Frontal cortex (tissue), 4 donors: ENCODE measurements at places on chromosomes 1 and 21. TPM values are rescaled to one million over a fixed set of nuclear protein-coding genes. Genes with fewer than 3 reads are reported as not detected.

C4BPA gene
- not detected for total RNA-seq

- no peak for DNase-seq
Measured at GRCh38 chr1:67683766-67684525, 1.1 kb upstream of the GADD45A start.

- DNase-seq, result no peak
Measured at GRCh38 chr1:181148636-181149035, 60.1 kb downstream of the IER5 start.

DNA sequence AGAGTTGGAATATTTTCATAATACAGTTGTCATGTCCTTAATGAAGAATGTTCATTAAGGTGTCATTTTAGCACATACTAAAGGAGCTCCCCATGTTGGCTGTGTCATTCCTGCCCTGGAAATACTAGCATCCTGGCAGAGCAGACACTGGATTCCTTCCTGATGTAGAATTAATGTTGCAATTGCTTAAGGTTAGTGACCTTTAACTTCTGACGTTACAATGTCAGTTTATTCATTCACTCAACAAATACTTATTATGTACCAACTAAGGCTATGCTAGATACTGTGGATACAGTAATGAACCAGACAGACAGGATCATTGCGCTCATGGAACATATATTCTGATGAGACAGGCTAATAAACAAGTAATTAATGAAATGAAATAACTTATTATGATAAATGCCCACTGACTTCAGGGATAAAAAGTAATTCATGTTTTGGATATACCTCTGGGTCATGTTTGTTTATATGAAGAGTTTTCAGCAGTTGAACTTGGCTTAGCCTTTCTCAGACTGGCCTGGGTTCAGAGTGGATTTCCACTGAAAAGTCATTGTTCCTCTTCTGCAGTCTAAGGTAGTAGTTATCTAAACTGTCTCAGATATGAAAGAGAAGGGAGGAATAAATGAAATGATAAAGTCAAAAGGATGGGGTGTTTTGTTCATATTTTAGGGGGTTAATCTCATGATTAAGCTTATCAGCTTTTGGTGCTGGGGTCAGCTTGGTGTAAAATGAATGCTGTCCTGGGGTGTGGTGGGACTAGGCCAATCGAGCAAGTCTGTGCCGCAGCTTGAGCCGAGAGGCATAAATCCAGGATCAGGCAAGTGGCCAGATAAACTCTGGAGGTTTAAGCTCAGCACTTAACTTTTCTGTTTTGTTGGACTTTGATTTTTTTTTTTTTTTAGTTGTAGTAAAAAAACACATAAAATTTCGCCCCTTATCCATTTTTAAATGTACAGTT, 43.3 kb upstream of the KCNQ4 start:
- DNase-seq, result no peak

GRCh38 chr1:13694886-13695684, 4.9 kb upstream of the PRDM2 start:
- no peak for DNase-seq

DNA sequence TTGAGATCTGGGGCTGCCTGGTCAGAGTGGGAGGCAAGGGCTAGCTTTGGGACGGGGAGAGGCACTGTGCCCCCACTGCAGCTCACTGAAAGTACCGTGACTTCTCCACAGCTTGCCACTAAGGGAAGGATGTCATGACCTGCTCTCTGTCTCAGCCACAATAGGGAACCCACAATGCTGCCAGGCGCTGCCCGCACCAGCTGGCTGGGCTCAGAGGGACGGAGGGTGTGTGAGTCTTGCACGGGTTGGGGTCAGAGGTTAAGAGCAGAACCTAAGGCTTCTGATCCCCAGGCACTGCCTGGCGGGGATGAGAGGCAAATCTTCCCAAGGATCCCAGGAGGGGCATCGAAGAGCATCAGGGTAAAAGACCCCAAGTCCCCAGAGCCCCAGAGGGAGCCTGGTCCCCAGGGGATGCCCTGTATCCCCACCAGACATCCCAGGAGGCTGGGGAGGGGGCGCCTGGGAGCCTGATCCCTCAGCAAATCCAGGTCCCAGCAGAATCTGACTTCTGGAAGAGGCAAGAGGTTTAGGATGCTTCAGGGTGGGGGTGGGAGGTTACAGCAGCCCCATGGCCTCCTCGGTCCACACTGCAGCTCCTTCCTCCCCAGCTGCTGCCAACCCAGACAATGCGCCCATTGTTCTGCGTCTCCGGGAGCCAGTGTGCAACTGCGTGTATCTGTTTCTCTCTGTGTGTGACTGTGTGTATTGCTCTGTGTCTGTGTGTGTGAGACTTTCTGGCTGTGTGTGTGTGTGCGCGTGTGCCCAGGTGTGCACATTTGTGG, 2.0 kb upstream of the MARCKSL1 start:
- no peak for DNase-seq

DNA sequence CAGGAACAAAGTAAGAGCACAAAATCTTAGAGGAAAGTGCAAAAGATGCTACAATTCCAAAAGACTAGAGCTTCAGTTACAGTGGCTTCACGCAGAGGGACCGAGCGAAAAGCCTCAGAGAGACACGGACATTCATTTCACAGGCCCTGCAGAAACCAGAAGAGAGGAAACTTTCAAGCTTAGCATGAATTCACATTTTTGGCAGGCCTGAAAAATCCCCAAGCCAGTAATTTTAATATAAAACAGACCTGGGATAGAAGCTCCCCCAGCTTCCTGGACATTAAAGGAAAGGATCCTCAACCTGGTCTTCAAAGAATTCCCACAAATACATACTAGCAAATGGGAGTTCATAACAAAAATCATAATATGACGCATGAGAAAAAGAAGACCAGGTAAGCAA, 66.2 kb downstream of the HSF2BP start:
- no peak for DNase-seq

GRCh38 chr1:225412803-225413351, 15.0 kb downstream of the LBR start:
- DNase-seq, result no peak

- no peak for DNase-seq
Measured at GRCh38 chr1:234478152-234478480, 863 bp downstream of the TARBP1 start.

GRCh38 chr1:36400825-36401601, 3.3 kb upstream of the LSM10 start:
- DNase-seq, result no peak

- DNase-seq, result no peak
Measured at GRCh38 chr1:204292740-204293139, 67.0 kb downstream of the PLEKHA6 start.

DNA sequence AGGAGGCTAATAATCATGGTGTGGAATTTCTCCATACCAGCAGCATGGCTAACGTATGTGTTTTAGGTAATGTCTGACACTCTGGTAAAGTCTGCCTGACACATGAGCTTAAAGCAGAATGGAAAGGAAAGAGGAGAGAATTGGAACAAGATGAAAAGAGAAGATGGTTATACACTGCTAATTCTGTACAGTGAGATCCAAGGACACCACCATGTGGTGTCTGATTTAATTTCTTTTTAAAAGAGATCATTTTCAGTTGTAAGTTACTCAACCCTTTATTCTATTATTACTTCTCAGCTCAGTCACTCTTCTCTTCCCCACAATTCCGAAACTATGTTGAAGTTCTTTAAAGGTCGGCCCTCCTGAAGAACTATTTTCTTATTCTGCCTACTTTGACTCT, 15.6 kb downstream of the PRKAB2 start:
- no peak for DNase-seq

DNA sequence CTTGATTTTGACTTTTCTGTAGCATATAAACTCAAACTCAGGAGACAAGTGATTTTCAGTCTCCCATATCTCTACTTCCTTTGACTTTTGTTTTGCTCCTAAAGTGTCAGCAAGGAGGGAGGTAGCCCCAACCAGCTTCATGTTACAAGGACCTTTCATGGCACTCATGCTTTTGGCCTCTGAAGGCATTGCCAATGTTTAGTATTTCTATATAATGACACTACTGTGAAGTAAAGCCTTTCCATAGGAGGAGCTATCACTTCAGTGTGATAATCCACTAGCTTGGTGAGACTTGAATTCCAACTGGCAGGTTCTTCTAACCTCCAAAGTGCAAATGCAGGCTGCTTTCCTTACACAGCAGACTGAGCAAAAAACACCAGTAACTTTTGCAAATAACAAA, 14.4 kb downstream of the COLGALT2 start:
- DNase-seq, result no peak
